Muscle of leg (tissue), 16 donors: ENCODE measurements at places on chromosomes 5 and 9. TPM values are rescaled to one million over a fixed set of nuclear protein-coding genes. Genes with fewer than 3 reads are reported as not detected.

DNA sequence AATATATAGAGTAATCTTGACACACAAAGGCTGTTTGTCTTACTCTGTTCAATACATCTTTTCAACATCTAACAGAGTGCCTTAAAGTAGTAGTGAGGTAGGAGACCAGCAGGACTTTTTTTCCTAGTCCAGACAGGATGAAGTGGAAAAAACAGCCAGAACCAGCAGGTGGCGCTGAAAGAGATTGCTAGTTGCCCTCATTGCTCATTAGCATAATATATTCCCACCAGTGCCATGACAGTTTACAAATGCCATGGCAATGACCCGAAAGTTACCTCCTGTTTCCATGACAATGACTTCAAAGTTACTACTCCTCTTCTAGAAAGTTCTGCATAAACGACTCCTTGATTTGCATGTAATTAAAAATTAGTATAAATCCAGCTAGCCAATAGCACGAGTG is 387.4 kb downstream of the ACTL7B start:
- no peaks in the 10 kb centered on the region for H3K4me1 ChIP-seq
- no peak overlapping the region for H3K4me3 ChIP-seq
- no peak for DNase-seq
- peak overlapping the region; percentile 1 for H3K27ac ChIP-seq
- H3K36me3 ChIP-seq: no peaks in the 10 kb centered on the region

GRCh38 chr5:16812911-16813310 is 123.2 kb downstream of the MYO10 start:
- peaks cover 25% of the 10 kb centered on the region for H3K4me1 ChIP-seq
- H3K27ac ChIP-seq: no peak overlapping the region
- peaks cover 2% of the 10 kb centered on the region for H3K36me3 ChIP-seq
- H3K27me3 ChIP-seq: no peaks in the 10 kb centered on the region

DNA sequence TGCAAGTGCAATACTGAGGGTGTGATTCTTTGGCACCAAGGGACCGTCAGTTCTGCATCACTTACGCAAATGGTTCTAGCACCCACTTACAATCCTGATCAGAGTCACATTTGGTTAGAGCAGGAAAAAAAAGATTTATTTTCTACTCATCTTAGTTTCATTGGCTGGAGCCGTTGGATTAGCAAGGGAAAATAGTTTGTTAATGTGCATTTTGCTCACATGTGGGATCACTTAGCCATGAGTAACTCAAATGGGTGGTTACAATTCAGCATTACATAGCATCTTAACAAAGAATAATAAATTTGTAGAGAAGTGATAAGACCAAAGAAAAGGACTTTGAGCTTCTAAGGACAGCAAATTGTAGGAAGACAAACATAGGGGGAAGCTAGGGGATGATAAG is 216.9 kb downstream of the AUH start:
- H3K27ac ChIP-seq: no peak overlapping the region
- DNase-seq: no peak
- H3K4me3 ChIP-seq: no peak overlapping the region

- H3K27me3 ChIP-seq: no peaks in the 10 kb centered on the region
- no peak overlapping the region for H3K27ac ChIP-seq
- H3K36me3 ChIP-seq: no peaks in the 10 kb centered on the region
- H3K4me3 ChIP-seq: no peak overlapping the region
Observed at GRCh38 chr9:17476401-17476800, 102.5 kb upstream of the SH3GL2 start.

GRCh38 chr9:99509900-99510535 is 287.9 kb downstream of the SEC61B start:
- H3K27ac ChIP-seq: no peak overlapping the region
- H3K4me1 ChIP-seq: peaks cover 4% of the 10 kb centered on the region
- no peaks in the 10 kb centered on the region for H3K27me3 ChIP-seq
- H3K4me3 ChIP-seq: no peak overlapping the region
- H3K36me3 ChIP-seq: no peaks in the 10 kb centered on the region

GRCh38 chr9:35538361-35539234 is 48.7 kb downstream of the RUSC2 start:
- DNase-seq: peak; percentile 94
- peak overlapping the region; percentile 97 for H3K27ac ChIP-seq
- H3K36me3 ChIP-seq: peaks cover 18% of the 10 kb centered on the region

- H3K4me1 ChIP-seq: no peaks in the 10 kb centered on the region
- no peak for DNase-seq
- no peaks in the 10 kb centered on the region for H3K36me3 ChIP-seq
- H3K27ac ChIP-seq: no peak overlapping the region
- H3K27me3 ChIP-seq: no peaks in the 10 kb centered on the region
Observed at GRCh38 chr9:27626244-27627187, 53.2 kb upstream of the C9orf72 start.

DNA sequence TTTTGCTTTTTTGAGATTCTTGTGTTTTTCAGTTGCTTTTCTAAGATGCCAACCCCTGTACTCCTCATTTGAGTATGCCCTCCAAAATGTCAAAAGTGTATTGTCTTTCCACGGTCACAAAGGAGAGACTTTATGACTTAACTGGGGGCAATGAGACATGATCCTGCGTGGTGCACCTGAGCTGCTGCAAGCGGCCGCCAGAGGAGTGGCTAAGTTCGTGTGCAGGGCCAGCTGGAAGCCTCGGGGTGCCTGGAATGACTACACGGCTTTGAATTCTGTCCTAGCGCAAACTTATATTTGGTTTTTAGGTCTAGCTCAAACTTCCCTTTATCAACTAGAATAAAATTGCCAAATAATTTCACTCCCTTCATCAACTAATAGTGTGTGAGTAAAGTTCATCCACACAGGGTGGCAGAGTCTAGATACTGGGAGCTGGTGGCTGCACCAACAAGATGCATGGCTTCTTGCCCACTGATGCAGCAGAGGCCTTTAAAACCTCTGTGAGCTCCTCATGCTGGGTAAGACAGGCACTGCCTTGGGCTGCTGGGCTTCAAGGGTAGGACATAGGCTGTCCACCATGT is 4.7 kb downstream of the GADD45G start:
- no peak for DNase-seq
- H3K27ac ChIP-seq: no peak overlapping the region
- H3K36me3 ChIP-seq: no peaks in the 10 kb centered on the region
- H3K27me3 ChIP-seq: peaks cover 19% of the 10 kb centered on the region

- peak; percentile 29 for DNase-seq
- H3K4me3 ChIP-seq: no peak overlapping the region
- no peaks in the 10 kb centered on the region for H3K36me3 ChIP-seq
Observed at GRCh38 chr5:61409568-61409967, 77.5 kb downstream of the ZSWIM6 start.

DNA sequence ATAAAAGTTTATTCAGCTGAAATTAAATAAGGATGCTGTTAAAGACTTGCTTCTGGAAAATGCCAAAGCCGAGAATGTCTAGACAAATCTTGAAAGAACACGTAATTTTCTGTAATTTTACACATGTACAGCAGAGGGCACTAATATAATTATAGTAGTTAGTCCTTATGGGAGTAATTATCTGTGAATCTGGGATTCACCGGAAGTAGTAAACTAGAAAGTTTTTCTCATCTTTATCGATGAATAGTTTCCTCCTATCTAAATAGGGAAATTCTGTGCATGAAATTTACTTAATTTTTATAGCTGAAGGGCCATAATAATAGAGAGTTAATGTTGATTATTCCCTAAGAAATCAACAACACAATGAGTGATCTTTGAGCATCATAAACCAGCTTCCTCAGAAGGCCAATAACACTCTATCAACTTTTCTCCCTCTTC is 18.4 kb upstream of the CNTLN start:
- H3K4me3 ChIP-seq: no peak overlapping the region
- H3K27ac ChIP-seq: no peak overlapping the region
- H3K36me3 ChIP-seq: no peaks in the 10 kb centered on the region
- H3K27me3 ChIP-seq: no peaks in the 10 kb centered on the region

- no peaks in the 10 kb centered on the region for H3K36me3 ChIP-seq
- DNase-seq: no peak
- H3K4me3 ChIP-seq: no peak overlapping the region
Observed at GRCh38 chr5:173513521-173513991, 102.9 kb downstream of the BOD1 start.

GRCh38 chr5:133840168-133840567 is 128.3 kb downstream of the C5orf15 start:
- H3K27ac ChIP-seq: no peak overlapping the region
- no peaks in the 10 kb centered on the region for H3K36me3 ChIP-seq
- peaks cover 7% of the 10 kb centered on the region for H3K4me1 ChIP-seq
- H3K27me3 ChIP-seq: no peaks in the 10 kb centered on the region
- no peak for DNase-seq

DNA sequence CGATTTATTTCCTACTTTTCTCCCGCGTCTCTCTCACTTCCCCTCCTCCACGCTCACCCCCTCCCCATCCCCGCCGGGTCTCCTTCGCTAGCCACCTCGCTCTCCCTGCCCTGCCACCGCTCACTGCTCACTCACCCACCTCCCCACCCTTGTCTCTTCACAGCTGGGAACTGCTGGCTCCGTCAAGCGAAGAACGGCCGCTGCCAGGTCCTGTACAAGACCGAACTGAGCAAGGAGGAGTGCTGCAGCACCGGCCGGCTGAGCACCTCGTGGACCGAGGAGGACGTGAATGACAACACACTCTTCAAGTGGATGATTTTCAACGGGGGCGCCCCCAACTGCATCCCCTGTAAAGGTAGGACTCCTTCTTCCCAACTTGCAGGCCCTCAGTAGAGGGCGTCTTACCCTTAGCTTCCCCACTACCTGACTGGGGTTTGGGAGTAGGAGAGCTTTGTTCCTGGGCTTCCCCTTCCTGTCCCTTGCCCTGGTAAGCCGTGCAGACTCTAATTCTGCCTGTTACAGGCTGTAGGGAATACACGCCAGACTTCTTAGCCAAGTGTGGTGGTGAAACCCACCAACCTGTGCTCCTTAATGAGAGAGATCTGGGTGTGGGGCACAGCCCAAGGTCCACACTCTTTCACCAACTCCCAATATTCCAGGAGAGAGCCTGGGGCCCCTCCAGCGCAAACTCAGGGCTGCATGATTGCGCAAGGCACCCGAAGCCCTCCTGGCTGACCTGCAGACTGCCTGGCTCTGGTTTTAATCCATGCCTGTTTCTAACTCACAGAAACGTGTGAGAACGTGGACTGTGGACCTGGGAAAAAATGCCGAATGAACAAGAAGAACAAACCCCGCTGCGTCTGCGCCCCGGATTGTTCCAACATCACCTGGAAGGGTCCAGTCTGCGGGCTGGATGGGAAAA is 2.5 kb downstream of the FST start:
- H3K4me1 ChIP-seq: peaks cover 15% of the 10 kb centered on the region
- peaks cover 11% of the 10 kb centered on the region for H3K36me3 ChIP-seq
- peaks cover 28% of the 10 kb centered on the region for H3K27me3 ChIP-seq
- DNase-seq: peak; percentile 63

- H3K4me1 ChIP-seq: no peaks in the 10 kb centered on the region
- no peak overlapping the region for H3K27ac ChIP-seq
- H3K27me3 ChIP-seq: no peaks in the 10 kb centered on the region
- H3K36me3 ChIP-seq: no peaks in the 10 kb centered on the region
Observed at GRCh38 chr5:91528831-91529230, 145.7 kb upstream of the ARRDC3 start.

GRCh38 chr5:168987543-168988300 is 313.2 kb downstream of the SLIT3 start:
- peak; percentile 77 for DNase-seq
- H3K27ac ChIP-seq: no peak overlapping the region
- no peak overlapping the region for H3K4me3 ChIP-seq
- no peaks in the 10 kb centered on the region for H3K36me3 ChIP-seq

DNA sequence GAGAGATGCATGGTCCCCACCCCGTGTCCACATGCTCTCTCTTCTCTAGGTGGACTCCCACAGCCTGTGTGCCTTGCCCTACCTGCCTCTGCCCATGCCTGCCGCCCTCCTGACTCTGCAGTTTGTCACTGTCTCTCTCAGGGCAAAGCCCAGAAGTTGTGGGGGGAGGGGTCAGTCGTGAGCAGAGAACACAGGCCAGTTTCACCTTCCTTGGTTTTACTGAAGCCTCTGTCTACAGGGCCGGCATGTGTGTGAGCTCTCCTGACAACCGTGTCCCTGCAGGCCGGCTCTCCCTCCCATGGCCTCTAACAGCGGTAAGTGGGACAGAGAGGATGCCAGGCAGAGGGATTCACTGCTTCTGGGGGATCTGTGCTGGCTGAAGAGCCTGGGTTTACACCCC is 43.5 kb upstream of the SLC25A51 start:
- peaks cover 23% of the 10 kb centered on the region for H3K4me1 ChIP-seq
- no peak overlapping the region for H3K4me3 ChIP-seq
- no peaks in the 10 kb centered on the region for H3K27me3 ChIP-seq
- H3K36me3 ChIP-seq: peaks cover 43% of the 10 kb centered on the region
- H3K27ac ChIP-seq: no peak overlapping the region

DNA sequence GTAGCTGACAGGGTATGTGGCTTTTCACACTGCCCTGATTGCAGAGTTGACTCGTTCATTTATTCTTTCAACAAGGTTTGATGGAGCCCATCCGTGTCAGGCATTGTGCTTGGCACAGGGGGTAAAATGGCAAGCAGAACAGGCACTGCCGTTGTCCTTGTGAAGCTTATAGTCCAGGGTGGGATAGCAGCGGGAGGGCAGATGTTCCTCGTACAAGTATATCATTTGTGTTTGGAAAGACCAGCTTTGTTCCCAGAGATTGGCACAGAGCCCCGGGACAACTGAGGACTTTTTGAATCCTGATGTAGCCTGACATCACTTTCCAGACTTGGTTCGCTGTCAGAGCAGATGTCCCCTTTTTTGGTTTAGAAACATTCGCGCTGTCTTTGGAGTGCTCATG is 50.9 kb downstream of the MVB12B start:
- peaks cover 10% of the 10 kb centered on the region for H3K36me3 ChIP-seq
- H3K27ac ChIP-seq: no peak overlapping the region
- no peak overlapping the region for H3K4me3 ChIP-seq
- peak; percentile 65 for DNase-seq
- no peaks in the 10 kb centered on the region for H3K27me3 ChIP-seq
- H3K4me1 ChIP-seq: peaks cover 43% of the 10 kb centered on the region

PRDM9 gene
- total RNA-seq: not detected

PCDHGA9 gene
- 3.8 TPM for total RNA-seq

SPATA31A3 gene
- not detected for total RNA-seq

SLC36A2 gene
- total RNA-seq: 0.04 TPM

RNF224 gene
- total RNA-seq: not detected

PTCD2 gene
- 8.8 TPM for total RNA-seq
